ENCODE measurements at places on chromosomes 13 and 19.

DNA sequence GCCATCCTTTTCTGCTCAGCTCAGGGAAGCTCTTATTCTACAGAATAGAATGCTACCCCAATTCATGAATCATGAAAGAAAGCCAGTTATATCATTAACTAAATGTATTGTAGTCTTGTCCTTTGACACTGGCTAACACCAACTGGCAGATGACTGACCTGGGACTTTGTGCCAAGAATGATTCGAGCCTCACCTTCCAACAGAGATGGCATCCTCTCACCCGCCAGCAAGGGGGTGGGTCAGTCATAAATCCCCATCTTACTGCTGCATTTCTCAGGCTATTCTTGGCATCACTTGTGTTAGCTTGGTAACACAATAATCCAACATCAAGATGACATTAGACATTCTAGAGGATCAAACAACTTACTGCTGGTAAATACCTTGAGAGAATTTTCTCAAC lies 1239.8 kb upstream of the MIR17HG start:
- DNase-seq: no peak

DNA sequence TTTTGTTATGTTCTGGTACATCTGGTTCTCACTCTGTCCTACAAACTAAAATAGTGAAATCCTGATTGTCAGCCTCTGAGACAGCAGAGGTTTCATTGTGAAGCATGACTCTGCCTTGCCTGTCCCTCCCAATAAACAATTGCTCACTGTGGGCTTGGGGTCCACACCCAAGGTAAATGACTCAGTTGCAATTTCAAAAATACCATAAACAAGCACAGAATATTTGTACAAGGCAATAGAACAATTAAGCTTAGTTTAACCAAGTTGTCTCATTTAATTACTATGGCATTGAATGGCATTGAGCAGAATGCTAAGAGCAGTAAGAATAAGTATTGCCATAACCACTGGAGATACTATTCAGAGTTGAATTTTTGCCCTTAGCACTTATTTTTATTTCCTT lies 353.6 kb downstream of the SPRY2 start:
- DNase-seq: no peak

DNA sequence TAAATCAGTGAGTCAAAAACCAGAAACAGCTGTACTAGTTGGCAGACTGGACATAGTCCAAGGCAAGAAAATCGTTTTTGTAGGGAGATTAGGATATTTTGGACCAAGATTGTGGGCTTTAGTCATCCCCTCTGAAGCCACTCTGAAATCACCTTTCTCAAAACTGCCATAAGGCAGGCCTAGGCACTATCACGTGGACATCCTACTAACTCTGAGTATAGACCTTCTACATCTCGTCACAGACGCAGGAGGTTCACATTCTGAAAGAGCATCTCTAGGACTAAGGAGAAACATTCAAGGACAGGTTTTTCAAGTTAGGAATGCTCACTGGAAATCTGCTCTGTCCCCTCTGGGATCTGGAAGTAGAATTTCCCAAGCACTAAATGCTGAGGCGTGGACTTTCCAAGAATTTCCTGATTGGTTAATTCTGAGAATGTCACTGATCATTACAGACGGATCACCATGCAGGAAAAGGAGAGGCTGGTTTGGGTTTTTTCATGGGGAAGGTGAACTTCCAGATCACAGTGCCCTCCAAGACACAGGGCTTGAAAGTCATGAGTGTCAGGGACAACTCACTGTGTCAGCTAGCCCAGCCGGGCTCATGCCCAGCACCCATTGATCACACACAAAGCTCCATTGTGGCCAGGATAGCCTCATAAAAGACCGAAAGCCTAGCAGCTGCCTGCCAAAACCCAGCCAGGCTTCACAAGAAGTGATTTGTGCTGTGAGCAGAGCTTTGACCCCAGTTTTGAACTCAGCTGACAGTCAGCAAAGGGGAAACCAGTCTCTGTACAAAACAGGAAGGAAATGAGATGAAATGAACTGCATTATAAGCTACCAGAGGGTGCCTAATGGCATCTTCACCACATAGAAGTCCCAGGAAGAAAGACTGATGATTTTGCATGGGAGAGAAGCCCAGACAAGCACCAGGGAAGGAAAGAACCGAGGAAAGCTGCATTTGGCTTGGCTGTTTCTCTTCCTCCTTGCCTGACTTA lies 2.7 kb upstream of the RUBCNL start:
- DNase-seq: peak; percentile 79

DNA sequence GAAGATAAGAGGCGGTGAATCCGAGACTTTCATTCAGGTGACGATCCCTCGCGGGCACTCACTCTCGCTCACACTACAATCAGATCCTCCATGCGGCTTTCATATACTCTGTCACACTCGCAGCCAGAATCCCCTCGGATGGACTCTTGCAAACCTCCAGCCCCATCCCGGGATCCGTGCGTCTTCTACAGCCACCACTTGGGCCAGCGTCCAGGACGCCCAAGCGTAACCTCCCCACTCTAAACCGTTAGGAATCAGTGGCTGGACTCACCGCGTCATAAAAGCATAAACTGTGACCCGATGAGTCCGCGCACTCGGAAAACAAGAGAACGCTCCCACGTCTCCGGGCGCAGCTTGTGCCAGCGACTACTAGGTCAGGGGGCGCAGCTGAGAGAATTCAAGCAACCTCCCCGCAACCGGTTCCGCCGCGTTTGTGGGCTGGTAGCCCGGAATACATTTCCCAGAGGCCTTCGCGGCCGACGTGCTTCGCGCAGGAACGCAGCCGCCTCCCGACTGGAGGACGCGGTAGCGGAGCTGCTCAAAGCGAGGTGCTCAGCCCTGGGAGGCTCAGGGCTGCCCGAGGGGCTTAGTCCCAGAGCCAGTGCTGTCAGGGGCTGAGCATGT lies 27.6 kb downstream of the ZNF607 start:
- DNase-seq: peak; percentile 90

- DNase-seq: no peak
These were observed 144.2 kb downstream of the FOXO1 start for GRCh38 chr13:40522282-40522681.

- peak; percentile 79 for DNase-seq
These were observed 3.0 kb downstream of the MZF1 start for GRCh38 chr19:58569943-58570670.

DNA sequence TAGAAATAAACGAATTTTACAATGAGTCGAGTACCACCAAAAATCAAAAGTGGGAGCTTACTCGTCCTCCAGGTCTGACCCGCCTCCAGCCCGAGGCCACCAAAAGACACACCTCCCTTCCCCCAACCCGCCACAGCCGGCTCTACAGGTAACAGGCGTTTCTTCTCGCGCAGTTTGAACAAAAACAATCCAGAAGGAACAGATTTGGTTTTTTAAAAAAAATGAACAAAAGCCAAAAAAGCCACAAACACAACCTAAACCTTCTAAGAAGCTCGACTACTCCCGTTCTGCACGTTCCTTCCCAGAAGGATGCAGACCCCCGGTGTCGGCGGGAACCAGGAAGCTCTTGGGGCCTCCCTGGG lies 671 bp downstream of the ZDHHC20 start:
- DNase-seq: peak; percentile 58

- no peak for DNase-seq
These were observed 7.3 kb downstream of the SPATA13 start for GRCh38 chr13:24167666-24168391.

DNA sequence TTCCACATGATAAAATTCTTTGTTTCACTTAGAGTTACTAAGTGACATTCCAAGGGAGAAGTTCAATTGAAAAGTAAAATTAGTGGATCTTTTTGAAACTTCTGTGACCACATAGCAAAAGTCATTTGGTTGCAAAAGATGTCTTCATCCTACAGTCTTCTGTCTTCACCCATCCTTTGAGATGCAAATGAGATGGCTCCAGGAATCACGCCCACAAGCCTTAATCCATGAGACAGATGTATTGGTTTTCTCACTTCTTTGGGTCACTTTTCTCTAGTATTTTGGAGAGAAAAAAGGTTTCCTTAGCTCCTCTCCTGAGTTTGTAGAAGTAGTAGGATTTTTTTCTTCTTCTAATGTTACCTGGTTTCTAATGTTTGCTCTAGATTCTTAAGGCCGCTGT lies 259.5 kb upstream of the SLC10A2 start:
- no peak for DNase-seq

DNA sequence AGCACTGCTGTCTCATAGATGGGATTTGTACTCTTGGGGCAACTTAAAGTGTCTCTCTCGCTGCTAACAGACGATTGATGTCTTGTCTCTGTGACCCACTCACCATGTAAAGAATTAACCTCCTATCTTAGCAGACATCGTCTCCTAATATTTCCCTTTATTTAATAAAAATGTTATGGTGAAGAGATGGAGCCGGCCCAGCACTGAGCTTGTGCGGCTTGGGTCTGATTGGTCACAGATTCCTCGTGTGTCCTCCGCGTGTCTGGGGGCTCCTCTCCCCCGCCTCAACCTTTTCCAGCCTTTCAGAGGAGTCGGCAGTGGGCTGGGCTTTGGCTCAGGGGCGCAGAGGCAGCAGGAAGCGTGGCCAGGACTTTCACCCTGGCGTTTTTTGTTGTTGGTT lies 13.2 kb upstream of the CRTC1 start:
- no peak for DNase-seq

- no peak for DNase-seq
These were observed 24.7 kb downstream of the NFIX start for GRCh38 chr19:13020002-13020414.

All from NB4 (cell line).